ENCODE measurements at places on chromosomes 6 and 20. TPM values are rescaled to one million over a fixed set of nuclear protein-coding genes. Genes with fewer than 3 reads are reported as not detected.

DNA sequence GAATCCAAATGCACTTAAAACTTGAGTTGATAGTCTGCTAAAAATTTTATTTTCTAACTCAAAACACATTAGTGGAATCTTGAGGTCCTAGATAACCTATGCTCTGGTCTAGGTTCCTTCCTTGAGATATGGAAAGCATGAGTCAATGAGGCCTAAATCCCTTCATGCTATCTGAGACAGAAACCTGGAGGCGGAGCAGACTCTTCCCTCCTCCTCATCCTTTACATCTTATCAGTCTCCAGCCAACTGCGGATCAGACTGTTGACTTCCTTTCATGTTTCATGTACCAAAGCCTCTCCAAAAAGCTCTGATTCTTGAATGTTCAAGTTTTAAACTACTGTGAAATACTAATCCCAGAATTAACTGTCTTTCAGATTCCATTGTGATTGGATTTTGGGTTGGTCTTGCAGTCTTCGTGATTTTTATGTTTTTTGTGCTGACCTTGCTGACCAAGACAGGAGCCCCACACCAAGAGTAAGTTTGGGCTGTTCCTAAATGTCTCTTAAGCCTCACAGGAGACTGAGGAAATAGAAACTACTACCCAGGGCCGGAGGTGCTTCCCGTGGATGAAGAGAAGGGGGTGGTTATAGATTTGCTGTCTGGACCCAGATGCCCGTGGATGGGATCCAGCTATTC is 29.1 kb downstream of the MRAP2 start:
- no peak overlapping the region for H3K27ac ChIP-seq
- H3K36me3 ChIP-seq = no peaks in the 10 kb centered on the region
- no peak overlapping the region for H3K4me3 ChIP-seq
- H3K27me3 ChIP-seq = no peaks in the 10 kb centered on the region
- H3K4me1 ChIP-seq = no peaks in the 10 kb centered on the region
- DNase-seq = no peak

FHL5 gene
- 21.4 TPM for total RNA-seq

- no peak for DNase-seq
- no peaks in the 10 kb centered on the region for H3K36me3 ChIP-seq
- H3K27ac ChIP-seq = no peak overlapping the region
- no peaks in the 10 kb centered on the region for H3K27me3 ChIP-seq
- no peak overlapping the region for H3K4me3 ChIP-seq
Observed at GRCh38 chr6:25892877-25893276, 18.8 kb upstream of the SLC17A3 start.

TCP11 gene
- not detected for total RNA-seq

- H3K36me3 ChIP-seq = no peaks in the 10 kb centered on the region
- peaks cover 14% of the 10 kb centered on the region for H3K4me1 ChIP-seq
- no peak overlapping the region for H3K4me3 ChIP-seq
- no peaks in the 10 kb centered on the region for H3K27me3 ChIP-seq
Observed at GRCh38 chr20:38894091-38894847, 31.9 kb upstream of the FAM83D start.

GRCh38 chr6:14612016-14612980 is 494.7 kb downstream of the CD83 start:
- H3K36me3 ChIP-seq = no peaks in the 10 kb centered on the region
- DNase-seq = peak; percentile 29
- H3K4me3 ChIP-seq = no peak overlapping the region
- H3K27ac ChIP-seq = no peak overlapping the region

DNA sequence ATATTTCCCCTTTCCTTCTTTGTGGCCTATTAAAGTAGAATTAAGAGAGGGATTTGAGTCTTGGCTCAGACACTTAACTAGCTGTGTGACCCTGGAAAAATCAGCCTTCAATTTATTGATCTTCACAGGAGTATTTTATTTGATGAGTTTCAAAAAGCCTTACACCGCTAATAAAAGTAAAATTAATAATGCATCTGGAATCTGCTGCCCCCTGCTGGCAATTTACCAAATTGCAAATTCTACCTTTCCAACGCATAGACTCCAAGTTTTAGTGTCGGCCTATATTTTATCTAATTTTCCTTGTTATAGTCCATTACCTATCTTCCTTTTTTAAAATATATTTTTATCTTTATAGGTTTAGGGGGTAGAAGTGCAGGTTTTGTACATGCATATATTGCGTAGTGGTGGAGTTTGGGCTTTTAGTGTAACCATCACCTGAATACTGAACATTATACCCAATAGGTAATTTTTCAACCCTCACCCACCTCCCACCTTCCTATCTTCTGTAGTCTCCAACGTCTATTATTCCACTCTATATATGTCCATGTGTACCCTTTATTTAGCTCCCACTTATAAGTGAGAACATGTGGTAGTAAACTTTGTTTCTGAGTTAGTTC is 46.3 kb downstream of the GOPC start:
- H3K4me3 ChIP-seq = no peak overlapping the region
- DNase-seq = no peak
- H3K27me3 ChIP-seq = no peaks in the 10 kb centered on the region
- no peaks in the 10 kb centered on the region for H3K36me3 ChIP-seq
- no peaks in the 10 kb centered on the region for H3K4me1 ChIP-seq

EPPIN gene
- total RNA-seq = not detected

CCN6 gene
- not detected for total RNA-seq

C20orf144 gene
- not detected for total RNA-seq

DNA sequence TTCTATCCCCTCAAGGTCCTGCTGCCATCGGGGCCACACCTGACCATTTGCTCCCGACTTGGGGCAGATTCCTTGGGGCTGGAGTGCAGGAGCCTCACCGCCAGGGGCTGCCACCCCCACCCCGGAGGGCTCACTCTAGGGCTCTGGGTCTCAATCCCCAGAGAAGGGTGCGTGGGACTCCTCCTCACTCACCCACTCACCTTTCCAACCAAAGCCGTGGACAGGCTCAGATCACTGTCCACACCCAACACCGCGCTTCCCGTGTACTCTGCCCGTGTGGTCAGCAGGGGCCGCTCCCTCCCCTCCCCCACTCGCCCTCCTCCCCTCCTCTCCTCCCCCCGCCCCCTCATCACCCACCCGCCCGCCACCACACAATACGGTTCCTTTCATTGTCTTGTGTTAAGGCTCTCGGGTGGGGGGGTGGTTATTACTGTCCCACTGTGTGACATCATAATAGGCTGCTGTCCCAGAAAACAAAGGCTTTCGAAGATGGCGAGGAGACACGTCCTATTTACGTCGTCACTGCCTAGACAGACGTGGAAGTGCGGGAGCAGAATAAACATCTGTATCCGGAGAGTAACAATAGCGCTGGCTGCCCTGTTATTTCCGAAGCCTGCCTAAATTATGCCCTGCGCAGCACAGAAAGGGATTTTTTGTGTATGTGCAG is 85.8 kb downstream of the YTHDF1 start:
- no peak overlapping the region for H3K4me3 ChIP-seq
- H3K4me1 ChIP-seq = no peaks in the 10 kb centered on the region
- no peak for DNase-seq
- H3K36me3 ChIP-seq = no peaks in the 10 kb centered on the region

GRCh38 chr6:158046201-158047126 is 64.8 kb downstream of the SYNJ2 start:
- peaks cover 22% of the 10 kb centered on the region for H3K4me1 ChIP-seq
- H3K4me3 ChIP-seq = no peak overlapping the region
- H3K27me3 ChIP-seq = no peaks in the 10 kb centered on the region
- H3K36me3 ChIP-seq = no peaks in the 10 kb centered on the region
- DNase-seq = no peak

- H3K27ac ChIP-seq = no peak overlapping the region
- H3K4me3 ChIP-seq = no peak overlapping the region
- DNase-seq = no peak
- no peaks in the 10 kb centered on the region for H3K36me3 ChIP-seq
- no peaks in the 10 kb centered on the region for H3K27me3 ChIP-seq
Observed at GRCh38 chr6:125995972-125996580, 9.7 kb downstream of the TRMT11 start.

- peaks cover 15% of the 10 kb centered on the region for H3K4me1 ChIP-seq
- no peak for DNase-seq
- no peak overlapping the region for H3K4me3 ChIP-seq
- H3K27ac ChIP-seq = no peak overlapping the region
Observed at GRCh38 chr20:46945465-46945864, 50.8 kb downstream of the EYA2 start.

DNA sequence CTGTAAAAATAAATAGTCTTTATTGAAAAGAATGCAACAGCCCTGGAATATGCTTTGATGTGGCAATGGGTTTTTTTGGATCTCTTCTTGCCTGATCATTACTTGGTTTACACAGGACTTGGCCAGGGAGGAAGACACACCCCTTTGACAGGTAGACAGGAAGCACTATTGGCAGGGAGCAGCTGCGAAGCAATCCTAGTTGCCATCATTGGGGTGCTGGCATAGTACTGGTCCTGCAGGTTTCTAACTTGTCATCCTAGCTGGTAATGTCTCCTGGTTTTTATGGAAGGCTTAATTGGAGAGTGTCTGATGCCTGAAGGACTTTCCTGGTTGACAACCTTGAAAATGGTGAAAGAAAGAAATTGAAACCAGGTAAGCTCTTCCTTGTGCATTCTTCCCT is 71.2 kb upstream of the CCN6 start:
- H3K36me3 ChIP-seq = no peaks in the 10 kb centered on the region
- no peak overlapping the region for H3K4me3 ChIP-seq
- DNase-seq = no peak
- no peaks in the 10 kb centered on the region for H3K27me3 ChIP-seq
- H3K4me1 ChIP-seq = peaks cover 16% of the 10 kb centered on the region
